ENCODE measurements at places on chromosomes 3 and 15.
A peak's percentile ranks its signal among the peaks of the same experiment; 100 is the strongest.

DNA sequence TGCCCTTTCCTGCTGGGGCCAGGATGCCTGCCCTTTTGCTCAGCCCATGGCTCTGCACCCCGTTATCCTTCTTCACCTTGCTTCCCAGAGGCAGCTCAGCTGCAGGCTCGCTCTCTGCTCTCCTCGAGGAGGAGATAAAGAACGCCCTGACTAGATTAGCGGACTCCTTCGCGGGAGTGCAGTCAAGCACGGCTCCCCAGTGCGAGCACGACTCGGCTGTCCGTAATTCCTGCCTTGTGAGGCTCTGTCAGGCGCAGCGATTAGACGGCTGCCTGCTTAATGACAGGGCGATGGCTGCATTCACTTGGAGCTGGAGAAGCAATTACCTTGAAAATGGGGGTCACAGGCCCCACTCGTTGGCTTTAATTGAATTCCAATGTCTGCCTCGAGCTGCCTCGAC, 25.9 kb downstream of the TLE3 start:
- no peak for DNase-seq

- peak; percentile 81 for DNase-seq
These were observed 25.3 kb downstream of the EXOG start for GRCh38 chr3:38521391-38521987.

GRCh38 chr3:365268-365667, 168.7 kb downstream of the CHL1 start:
- no peak for DNase-seq

DNA sequence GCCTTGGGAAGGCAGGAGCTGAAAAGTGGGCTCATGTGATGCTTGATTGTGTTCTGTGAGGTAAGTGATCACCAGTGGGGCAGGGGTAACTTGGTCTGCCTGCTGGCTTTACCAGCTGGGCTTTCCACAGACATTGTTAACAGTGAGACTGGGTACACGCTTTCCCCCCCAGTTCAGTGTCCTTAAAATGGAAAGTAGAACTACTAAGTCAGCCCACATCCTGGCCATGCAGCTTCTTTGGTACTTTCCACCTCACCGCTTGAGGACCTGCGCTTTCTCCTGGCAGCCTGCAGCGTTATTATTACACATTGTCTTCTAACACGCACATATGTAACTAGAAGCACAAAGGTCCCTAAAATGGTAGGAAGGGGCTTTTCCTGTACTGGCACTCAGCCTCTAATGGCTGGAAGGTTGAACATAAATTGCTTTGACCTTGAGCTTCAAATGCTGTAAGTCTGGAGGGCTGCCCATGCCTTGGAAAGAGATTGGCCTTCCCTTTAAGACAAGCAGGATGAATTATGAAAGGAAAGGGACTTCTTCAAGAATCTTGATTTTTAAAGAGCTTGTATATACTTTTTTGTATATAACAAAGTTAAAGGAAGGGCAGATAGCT, 216.1 kb upstream of the ROPN1 start:
- DNase-seq, result no peak

DNA sequence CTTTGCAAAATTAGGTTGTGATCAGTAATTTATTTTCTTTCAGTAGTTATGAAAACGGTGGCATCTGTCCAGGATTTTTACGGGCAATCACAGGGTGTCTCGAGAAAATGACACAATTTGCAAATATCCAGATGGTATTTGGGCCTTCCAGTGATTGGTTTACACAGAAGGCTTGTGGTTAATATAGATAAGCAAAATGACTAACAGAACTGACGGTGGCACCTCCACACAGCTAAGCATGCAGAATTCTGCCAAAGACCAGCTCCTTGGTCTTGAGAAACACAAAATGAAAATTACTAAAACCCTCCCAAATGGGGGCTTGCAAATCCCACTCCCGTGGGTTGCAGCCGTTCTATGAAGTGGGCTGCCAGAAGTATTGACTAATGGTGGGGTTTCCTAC, 5.5 kb downstream of the ARHGEF3 start:
- peak; percentile 23 for DNase-seq

GRCh38 chr3:33578325-33579177, 138.3 kb upstream of the UBP1 start:
- peak; percentile 66 for DNase-seq

- DNase-seq, result no peak
These were observed 518.4 kb upstream of the UBE2E2 start for GRCh38 chr3:22684739-22685138.

DNA sequence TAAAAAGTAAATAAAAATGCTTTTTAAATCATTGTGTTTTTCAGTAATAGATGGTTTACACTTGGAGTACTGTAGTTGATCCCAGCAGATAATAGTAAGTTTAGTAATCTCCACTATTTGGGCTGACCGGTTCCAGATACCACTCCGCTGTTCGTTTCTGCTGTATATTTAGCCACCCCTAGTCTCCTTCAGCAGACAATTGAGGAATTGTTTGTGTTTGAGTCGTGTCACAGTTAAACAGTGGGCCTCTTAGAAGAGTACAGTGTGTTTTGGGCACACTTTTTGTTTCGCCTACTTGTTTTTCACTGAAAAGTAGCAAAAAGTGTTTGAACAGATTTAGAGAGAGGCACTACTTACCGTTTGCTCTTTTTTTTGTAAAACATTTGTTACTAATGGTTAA, 33.2 kb downstream of the PAK2 start:
- no peak for DNase-seq

GRCh38 chr3:147311716-147312115, 94.6 kb downstream of the ZIC4 start:
- DNase-seq, result no peak

GRCh38 chr15:52350423-52350822, 54.8 kb upstream of the MYO5C start:
- DNase-seq, result no peak

DNA sequence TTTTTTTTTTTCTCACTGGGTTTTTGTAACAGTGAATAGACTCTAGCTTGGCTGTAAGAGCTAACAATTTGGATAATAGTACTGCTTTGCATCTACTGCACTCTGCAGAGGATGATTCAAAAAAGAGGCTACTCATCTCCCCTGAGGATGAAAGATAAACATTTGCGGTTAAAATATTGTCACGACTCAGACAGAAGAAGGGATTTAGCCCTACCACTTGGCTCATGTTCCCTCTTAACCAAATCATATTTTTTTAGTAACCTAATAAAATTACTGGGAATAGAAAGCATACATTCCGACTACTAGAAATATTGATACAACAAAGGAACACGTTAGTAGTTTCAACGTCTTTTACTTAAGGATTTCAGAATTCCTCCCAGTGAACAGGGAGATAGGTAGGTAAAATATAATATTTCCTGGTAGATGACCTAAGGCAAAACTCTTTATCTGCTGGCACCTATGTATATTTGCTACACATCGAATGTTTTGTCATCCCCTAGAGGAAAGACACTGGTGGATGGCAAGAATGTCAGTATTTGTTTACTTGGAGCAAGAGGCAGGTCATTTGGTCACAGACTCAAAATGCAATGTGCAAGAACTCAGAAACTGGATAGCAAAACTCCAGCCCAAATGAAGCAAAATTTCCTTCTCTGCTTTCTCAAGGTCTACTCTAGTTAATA, 110.8 kb downstream of the GREM1 start:
- no peak for DNase-seq

GRCh38 chr3:4656059-4656458, 162.9 kb downstream of the ITPR1 start:
- DNase-seq, result peak; percentile 81

DNA sequence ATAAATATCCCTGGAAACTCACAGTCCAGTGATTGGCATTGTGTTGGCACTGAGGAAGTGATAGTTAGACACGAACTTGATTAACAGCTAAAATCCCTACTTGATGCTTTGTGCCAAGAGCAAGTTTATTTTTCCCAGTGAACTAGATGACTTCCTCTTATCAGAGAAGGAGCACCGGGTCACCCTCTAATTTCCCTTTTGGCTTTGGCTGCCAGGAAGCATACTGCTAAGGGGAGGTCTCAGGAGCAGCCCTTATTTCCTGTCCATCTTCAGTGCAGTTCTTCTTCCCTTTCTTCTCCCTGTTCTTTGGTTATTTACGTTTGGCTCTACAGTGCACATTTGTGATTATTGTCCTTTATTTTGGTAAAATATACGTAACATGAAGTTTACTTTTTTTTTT, 13.0 kb downstream of the FBLN2 start:
- DNase-seq, result peak; percentile 25

DNA sequence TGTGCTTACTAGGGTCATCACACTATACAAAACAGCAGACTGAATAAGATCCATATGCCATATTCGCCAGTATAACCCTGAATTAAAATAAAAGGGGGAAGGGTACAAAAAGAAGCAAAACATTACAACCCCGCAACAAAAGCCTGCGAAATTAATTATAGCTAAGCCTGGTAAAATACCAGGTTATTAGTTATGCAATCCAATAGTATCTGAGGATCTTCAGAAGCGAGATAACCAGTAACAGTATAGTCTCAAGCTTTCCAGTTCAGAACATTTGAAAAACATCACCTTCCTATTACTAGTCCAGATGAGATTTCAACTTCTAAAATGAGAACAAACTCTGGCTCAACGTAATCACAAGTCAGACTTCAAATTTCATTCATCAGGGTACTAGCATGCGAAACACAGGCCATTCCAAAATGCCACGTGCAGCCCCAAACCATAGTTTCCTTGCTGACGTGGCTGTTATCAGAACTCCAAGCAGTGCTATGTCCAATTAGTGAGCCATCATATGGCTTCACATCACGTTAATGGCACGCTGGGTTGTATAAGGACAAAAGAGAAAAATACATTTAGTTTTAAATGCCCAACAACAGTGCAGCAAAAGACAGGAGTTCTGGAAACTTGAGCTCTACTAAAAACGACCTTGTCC, 1.1 kb downstream of the SSR3 start:
- peak; percentile 57 for DNase-seq

GRCh38 chr15:98920091-98920880, 87.3 kb downstream of the PGPEP1L start:
- no peak for DNase-seq

DNA sequence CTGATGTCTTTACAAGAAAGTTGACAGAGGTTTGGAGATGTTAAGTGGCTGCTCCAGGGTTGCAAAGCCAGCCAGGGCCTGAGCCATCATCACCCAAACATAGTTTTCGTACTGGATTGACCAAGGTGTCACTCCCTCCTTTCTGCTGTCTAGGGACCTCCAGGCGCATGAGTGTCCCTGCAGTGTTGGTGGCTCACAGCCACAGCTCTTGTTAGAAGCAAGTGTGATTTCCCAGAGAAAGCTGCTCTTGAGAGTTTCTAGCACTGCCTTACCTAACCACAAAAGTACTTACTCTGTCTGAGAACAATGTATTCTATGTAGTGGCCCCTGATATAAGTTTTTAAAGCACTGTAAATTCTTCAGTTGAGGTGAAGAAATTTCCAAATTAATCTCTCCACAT, 144.1 kb downstream of the SOX2 start:
- no peak for DNase-seq

DNA sequence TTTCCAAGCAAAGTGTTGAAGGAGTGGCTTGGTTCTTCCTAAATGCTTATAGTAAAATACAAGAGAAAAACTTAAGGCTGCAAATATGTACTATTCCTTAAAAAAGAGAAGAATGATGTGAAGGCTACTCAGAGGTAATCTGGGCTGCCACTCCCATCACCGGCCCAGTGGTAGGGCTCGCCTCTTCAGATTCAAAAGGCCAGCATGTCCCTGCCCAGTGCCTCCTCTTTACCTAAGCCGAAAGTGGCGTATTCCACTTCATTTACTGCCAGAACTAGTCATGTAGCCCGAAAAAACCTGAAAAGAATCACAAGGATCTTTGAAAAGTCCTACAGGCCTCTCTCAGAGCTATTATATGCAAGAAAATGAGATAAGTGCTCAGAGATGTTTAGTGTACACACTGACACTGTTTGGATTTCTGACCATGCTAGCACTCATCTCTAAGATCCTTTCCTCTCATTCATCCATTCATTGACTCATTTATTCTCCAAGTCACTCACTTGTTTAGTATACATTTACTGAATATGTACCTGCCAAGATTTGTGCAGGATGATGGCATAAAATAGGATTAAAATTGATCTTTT, 373.3 kb upstream of the THBS1 start:
- DNase-seq, result no peak

DNA sequence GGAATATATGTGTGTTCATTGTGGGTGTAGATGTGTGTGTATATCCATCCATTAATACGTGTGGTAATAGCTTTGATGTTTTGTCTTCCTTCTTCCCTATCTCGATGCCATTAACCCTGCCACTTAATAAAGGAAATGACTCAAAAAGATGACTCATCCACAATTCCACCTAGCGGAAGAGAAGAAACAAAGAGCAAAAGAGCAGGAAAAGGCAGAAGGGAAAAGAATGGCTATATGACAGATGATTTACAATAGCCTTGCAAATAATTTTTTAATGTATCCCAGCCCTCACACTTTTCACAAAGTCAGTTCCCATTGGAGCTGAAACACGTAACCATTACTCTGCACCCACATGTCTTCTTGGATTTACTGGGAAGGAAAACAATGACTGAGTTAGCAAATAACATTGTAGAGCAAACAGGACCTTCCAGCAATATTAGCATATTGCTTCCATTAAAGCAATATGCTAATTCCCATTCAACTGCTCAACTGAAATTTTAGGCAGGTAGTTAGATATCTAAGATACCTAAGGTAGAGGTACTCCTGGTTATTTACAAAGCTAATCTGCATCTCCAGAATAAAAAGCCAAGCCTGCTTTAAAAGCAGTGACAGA, 197.2 kb downstream of the KCNAB1 start:
- peak; percentile 96 for DNase-seq

DNA sequence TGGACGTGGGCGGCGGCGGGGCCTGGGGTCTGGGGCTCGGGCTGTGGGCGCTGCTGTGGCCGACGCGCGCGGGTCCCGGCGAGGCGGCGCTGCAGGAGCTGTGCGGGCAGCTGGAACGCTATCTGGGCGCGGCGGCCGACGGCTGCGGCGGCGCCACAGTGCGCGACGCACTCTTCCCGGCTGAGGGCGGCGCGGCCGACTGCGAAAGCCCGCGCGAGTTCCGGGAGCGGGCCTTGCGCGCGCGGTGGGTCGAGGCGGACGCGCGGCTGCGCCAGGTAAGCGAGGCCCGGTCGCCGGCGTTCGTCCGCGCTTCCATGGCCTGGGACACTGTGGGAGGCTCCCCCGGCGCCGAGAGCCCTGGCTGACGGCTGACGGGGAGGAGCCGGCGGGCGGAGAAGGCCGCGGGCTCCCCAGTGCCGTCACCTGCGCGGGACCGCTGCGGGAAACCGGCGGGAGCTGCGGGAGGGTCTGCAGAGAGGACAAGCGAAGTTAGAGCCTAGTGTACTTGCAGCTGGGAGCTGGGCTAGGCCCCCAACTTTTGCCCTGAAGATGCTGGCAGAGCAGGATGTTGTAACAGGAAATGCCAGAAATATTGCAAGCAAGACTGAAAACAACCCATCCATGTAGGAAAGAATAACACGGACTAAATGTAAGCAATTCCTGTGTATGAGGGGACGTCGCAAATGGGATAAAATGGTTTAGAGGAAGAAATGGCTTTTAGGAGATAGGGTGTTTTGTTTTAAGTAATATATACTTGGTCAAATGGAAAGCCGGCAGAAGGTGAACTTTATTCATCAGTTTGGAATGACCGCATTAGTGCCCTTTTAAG, 847 bp downstream of the WHAMM start:
- peak; percentile 60 for DNase-seq

- DNase-seq, result no peak
These were observed 9.1 kb downstream of the NCEH1 start for GRCh38 chr3:172701751-172702150.

All from endothelial cell of umbilical vein (primary cell).